ENCODE measurements at places on chromosomes 11 and 22.

DNA sequence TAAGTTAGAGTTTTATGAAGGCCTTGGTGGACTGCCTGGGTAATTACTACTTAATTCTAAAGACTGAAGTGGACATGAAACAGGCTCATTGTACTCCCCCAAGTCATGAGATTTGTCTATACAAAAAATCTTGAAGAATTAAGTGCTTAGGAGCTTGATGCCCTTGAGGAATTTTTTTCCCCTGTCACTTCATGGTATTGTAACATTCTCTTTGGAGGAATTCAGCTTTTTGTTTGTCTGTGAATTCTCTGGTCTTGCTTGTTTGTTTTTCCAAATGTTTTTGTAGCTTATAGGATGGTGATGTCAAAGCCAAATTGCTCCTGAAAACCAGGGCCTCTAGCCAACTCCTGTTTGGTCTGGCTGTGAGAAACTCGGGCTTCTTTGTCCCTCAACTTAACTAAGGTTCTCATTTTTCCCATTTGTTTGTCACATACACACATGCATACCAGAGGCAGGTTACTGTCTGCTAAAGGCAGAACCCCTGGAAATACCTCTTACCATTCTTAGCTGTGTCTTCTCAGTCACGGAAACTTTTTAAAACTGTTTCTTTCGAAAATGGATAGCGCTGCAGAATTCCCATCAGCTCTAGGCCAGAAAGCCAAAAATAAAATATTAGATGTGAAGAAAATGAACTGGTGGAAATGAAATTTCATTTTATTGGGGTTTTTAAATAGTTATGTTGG lies 66.9 kb downstream of the AMOTL1 start:
- DNase-seq = no peak

- no peak for DNase-seq
Measured at GRCh38 chr11:45450189-45450588, 164.0 kb upstream of the SYT13 start.

- DNase-seq = peak; percentile 88
Measured at GRCh38 chr11:112961146-112961668, at the start of gene NCAM1. NCAM1 (plus strand) TSS chr11:112961420.

GRCh38 chr11:102225689-102226568 lies 91.4 kb upstream of the BIRC3 start:
- DNase-seq = no peak

DNA sequence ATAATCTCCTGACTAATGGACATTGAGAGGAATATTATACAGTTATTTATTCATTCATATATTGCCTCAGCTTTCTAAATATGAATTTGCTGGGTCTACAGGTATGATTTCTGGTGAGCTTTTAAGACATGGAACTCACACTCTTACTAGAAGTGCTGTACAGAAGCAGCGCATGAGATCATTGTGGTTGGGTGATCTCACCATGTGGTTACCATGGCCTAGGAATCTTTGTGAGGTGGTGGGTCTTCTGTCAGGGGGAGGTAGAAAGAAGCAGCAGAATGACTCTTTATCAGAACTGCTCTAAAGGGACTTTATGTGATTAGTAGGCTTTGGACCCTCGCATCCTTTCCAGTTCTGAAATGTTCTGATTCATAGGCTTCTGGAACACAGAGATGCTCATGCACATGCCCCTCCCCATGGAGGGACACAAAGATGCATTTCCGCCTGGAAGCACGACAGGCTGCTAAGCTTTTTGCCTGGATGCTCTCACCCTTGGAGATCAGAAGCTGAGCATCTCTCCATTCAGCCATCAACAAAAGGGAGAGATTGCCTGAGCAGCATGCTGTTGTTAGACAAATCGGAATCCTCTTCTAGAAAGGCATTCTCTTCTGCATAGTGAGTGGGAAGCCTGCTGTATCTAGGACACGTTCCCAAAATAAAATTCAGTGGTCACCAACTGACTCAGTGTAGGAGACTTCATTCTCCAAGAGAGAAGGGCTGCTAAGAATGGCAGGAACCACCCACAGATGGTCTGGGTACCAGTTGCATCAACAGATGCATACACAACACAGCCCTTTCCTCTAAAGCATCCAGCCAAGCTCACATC lies 51.3 kb downstream of the KIRREL3 start:
- no peak for DNase-seq

GRCh38 chr11:48107188-48107704 lies 109.4 kb upstream of the OR4B1 start:
- no peak for DNase-seq
